ENCODE measurements at places on chromosomes 4 and X. TPM values are rescaled to one million over a fixed set of nuclear protein-coding genes. Genes with fewer than 3 reads are reported as not detected.

Gene COX7B2
- not detected for total RNA-seq

Gene SATL1
- total RNA-seq: not detected

Gene GATA1
- 0.35 TPM for total RNA-seq

Gene GATB
- total RNA-seq: 2.8 TPM

Gene PCSK1N
- 3.0 TPM for total RNA-seq

Gene ZFP92
- total RNA-seq: 1.5 TPM

Gene ARHGAP24
- total RNA-seq: 60.8 TPM

Gene XK
- 5.0 TPM for total RNA-seq

Gene TMEM175
- total RNA-seq: 20.3 TPM

Gene FAM156B
- 3.3 TPM for total RNA-seq

Gene SPANXA1
- not detected for total RNA-seq

Gene TLR7
- 0.40 TPM for total RNA-seq

Gene TBCK
- total RNA-seq: 97.1 TPM

Gene IL2
- not detected for total RNA-seq

Gene CSAG1
- not detected for total RNA-seq

Gene PRKG2
- total RNA-seq: not detected

Gene AADAT
- total RNA-seq: 28.4 TPM

DNA sequence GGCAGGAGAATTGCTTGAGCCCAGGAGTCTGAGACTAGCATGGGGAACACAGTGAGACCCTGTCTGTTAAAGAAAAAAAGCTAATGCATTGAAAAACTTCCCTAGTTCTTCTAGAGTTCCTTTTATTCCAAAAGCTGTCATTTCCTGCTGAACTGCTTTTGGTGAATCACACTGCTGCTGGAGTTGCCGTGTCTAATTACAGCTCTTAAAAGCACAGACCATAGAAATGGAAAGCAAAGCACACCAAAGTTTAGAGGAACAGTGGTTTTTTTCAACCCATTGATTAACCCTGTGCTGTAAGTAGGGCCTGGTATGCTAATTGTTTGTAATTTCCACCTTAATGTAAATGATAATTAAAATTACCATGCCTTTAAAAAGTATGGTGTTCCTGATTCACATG lies 52.4 kb downstream of the SEPTIN11 start:
- DNase-seq: no peak

GRCh38 chrX:115625572-115626301 lies 64.8 kb downstream of the PLS3 start:
- DNase-seq: no peak

- no peak for DNase-seq
Observed at GRCh38 chrX:47707031-47707780, 48.2 kb upstream of the UXT start.

- DNase-seq: no peak
Observed at GRCh38 chr4:184616633-184617551, 32.4 kb downstream of the CASP3 start.

GRCh38 chr4:111678908-111679307 lies 466.3 kb upstream of the FAM241A start:
- no peak for DNase-seq

- DNase-seq: no peak
Observed at GRCh38 chrX:16836371-16836770, 33.8 kb downstream of the RBBP7 start.

DNA sequence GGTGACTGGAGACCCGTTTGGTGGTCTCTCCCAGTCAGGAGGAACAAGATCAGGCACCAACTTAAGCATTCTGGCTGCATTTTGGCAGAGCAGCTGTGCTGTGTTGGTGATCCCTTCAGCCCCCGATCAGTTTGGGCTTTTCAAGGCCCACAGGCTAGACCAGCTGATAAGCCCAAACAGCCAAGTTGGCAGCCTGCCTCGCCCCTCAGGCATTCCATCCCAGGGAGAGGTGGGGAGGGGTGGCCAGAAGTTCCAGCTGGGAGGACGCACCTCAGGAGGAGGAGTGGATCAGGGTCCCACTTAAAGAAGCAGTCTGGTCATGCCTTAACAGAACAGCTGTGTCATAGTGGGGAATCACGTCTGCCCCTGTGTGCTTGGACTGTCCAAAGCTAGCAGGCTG lies 105.8 kb downstream of the CHIC1 start:
- no peak for DNase-seq

- no peak for DNase-seq
Observed at GRCh38 chr4:17657090-17657489, 42.6 kb downstream of the MED28 start.

- DNase-seq: no peak
Observed at GRCh38 chr4:2333916-2334644, 72.2 kb upstream of the MXD4 start.

DNA sequence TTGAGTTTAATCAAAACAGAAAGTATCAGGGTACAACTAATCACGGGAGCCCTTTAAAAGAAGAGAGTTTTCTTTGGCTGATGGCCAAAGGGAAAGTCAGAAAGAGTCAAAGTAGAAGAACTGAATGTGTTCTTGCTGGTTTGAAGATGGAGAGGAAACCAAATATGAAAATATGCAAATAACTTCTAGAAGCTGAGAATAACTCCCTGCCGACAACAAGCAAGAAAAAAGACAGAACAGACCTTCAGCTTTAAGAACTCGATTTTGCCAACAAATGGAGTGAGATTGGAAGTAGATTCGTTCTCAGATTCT lies 903.8 kb downstream of the STIM2 start:
- no peak for DNase-seq

- no peak for DNase-seq
Observed at GRCh38 chr4:187370918-187371317, 624.7 kb upstream of the ZFP42 start.

DNA sequence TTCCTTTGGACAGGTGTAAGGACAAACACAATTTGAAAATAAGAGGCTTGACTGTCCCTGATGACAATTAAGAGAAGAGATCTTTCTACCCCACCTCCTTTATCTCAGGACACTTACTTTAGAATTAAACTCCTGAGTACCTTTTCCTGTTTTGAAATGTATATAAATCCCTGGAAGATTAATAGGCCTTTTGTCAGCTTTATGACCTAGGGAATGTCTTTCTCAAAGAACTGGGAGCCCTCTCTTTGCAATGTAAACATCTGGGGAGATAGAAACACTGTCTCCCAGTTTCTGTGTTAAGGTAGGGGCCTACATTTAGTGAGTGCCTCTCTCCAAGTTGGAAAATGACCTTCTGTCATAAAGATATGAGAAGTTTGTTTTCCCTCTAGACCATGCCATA lies 31.7 kb downstream of the AGA start:
- DNase-seq: no peak

DNA sequence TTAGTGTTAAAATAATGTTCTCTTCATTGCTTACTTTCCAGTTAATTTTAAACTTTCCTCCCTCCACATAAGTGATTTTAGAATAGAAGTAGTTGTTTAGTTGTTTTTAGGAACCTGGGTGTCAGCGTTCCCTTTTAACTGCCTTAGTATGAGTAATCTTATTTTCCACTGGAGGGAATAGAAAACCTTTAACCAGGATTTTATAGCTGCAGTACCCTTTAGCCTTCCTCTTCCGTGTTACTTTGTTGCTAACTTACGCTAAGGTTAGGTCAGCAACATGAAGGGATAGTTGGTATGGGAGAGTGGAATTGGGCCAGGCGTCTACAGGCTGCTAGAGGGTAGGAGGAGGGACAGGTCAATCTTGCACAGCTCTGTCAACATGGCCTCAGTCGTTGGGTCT lies 31.5 kb downstream of the SMS start:
- DNase-seq: no peak

DNA sequence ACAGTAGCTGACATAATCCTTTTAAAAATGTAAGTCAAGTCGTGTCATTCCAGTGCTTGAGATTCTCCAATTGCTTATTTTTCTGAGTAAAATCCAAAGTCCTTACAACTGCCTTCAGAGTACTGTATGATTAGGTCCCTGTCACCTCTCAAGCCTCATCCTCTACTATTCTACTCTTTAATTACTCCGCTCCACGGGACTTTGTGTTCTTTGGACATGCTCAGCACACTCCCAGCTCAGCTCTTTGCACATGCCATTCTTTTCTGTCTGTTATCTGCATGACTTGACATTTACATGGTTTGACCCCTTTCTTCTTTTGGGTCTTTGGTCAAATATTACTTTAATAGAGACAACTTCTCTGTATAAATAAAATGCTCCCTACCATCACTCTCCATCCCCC lies 15.1 kb downstream of the FAM47E start:
- no peak for DNase-seq

- DNase-seq: no peak
Observed at GRCh38 chrX:96556886-96557285, 127.8 kb upstream of the DIAPH2 start.

- no peak for DNase-seq
Observed at GRCh38 chr4:140679576-140679975, 76.6 kb downstream of the TBC1D9 start.

DNA sequence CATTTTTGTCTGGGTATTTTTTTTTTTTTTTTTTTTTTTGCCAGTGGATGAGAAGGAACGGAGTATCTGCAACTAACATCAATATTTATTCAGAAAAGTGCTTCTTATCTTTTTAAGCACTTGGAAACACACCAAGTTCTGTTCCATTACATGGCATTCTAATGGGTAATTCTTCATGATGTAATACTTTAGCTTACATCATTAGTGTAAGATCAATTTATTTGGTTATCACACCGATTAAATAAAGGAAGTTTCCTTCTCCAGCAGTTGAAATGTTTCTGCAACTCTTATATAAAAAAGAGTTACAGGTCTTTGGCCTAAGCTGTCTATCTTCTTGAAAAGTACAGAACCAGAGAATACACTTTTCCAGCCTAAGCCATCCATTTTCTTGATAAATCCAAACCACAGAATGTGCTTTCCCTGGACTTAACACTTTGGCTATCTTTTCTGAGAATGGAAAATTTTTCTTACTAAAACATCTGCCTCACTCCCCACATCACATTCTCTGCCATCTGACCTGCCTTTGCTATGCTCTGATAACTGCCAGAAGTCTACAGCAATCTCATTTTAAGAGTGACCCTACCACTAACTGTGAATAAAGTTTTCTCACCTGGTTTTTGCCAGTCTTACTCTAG lies 191.9 kb upstream of the MAB21L2 start:
- DNase-seq: no peak

GRCh38 chr4:172698256-172698655 lies 470.4 kb upstream of the GALNT7 start:
- DNase-seq: no peak

DNA sequence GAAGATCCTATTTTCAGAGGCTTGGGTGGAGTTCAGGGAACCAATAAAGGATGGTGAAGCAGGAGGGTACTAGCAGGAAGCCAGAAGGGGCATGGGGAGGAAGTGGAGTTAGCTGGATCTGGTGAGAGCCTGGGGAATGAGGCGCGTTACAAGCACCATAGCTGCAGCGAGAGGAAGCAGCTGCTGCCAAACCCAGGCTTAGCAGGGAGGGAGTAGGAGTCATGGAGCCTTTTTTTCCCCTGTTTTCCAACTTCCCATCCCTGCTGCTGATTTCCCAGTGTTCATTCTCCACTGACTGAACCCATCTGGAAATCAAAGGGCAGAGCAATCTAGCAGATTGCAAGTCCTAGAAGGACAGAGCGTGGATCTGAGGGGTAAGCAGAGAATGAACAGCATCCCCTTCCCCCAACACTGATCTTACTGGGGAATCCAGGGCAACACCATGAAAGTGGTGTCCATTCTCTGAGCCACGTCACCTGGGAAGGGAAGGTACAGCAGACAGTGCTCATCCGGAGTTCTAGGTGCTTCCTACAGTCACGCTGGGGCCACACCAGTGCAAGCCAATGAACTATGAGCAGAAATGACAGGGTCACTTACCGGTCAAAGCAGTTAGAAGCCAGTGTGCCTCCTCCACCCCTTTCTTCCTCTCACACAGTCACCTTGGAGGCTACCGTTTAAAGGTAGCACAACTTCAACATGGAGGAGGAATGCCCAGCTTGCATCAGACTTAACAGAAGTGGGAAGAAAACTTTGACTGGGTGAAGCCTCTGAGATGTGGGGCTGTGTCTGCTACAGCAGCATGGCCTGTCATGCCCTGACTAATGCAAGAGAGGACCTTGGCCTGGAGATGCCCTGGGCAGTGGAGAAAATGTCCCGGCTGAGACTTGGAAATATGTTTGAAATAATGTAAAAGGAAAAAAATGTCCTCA lies 36.7 kb downstream of the SMIM20 start:
- DNase-seq: no peak

- DNase-seq: no peak
Observed at GRCh38 chrX:23505531-23506303, 161.6 kb upstream of the PRDX4 start.

DNA sequence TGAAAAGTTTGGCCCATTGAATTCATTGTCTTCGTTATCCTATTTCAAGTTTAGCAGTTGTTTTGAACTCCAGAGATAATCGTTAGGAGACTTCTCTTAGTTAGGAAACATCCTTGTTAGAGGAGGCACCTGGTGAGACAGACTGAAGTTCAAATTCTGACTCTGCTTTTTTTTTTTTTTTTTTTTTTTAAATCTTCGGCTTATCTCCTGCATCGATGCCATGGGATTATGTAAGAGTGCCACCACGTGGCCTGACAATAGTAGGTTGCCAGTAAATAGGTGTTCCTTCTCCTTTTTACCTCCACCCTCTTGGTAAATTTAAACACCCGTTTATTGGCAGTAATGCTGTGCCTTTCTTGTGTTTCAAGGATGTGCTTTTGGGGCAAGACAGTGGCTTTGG lies 149.3 kb downstream of the SOWAHB start:
- no peak for DNase-seq

- DNase-seq: no peak
Observed at GRCh38 chrX:78517124-78517523, 142.0 kb downstream of the RTL3 start.

GRCh38 chr4:93199492-93199891 lies 629.1 kb upstream of the ATOH1 start:
- no peak for DNase-seq

- DNase-seq: no peak
Observed at GRCh38 chr4:78441756-78442155, 109.8 kb upstream of the ANXA3 start.

- DNase-seq: no peak
Observed at GRCh38 chr4:55754754-55755350, 64.7 kb upstream of the EXOC1L start.

DNA sequence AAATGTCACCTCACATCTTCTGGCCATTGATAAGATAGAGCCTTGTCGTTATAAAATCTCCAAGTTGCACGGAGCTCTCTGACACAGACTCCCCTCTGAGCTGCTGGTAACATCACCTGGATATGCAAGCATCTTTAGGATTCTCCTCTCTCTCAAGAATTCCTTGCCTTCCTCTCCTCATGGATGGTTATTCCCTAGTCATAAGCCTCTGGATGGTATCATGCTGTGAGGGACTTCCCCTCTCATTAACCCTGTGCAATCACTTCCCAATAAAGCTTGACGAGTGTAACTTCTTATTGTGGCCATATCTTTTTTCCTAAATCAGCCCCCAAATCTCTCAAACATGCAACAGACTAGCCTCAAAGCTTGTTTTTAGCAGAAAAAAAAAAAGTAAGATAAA lies 1057.0 kb upstream of the SLIT2 start:
- DNase-seq: no peak

DNA sequence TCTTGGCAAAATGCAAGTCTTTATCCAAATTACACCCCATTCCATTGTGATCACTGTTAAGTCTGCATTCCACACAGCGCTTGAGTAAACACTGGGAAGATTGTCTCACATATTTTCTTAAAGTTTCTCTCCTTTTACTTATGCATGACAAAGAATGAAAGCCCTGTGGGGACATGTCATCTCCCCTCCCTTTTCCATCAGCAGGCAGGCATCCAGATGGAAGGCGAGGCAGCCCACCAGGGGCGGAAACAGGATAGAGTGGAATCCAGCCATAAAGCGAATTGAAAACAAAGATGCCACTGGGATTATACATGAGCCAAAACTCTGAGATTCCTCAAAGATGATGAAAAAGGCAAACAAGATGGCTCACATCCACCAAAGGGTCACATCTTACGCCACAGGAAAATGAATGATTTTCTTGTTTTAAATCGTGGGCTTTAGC lies 78.2 kb downstream of the AFAP1 start:
- no peak for DNase-seq
